ENCODE measurements at places on chromosomes 7 and 10.

- DNase-seq = no peak
Measured at GRCh38 chr10:73759512-73760115, 15.4 kb downstream of the SEC24C start.

- no peak for DNase-seq
Measured at GRCh38 chr7:123190109-123190831, 9.5 kb downstream of the SLC13A1 start.

DNA sequence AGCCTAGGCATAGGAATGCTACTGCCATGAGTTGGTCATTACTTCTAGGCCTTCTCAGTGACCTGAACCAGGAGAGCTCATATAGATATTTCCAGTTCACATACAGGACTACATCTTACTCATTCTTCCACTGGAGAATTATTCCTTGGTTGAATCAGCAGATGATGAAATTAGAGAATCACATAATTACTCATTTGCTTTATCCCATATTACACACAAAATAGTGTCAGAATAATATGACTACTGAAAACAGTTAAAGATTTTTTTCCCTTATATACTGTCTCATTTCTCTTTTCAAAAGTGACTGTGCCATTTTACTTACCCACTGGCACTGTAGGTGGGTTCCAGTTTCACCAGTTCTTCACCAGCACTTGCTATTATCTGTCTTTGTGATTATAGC, 18.5 kb downstream of the BMS1 start:
- no peak for DNase-seq

- DNase-seq = no peak
Measured at GRCh38 chr10:101053516-101053915, 8.3 kb upstream of the KAZALD1 start.

GRCh38 chr7:107165341-107165740, 3.5 kb upstream of the HBP1 start:
- no peak for DNase-seq

Measured in chondrocyte (in vitro differentiated cells).